Keratinocyte (primary cell): ENCODE measurements at places on chromosomes 6 and 20. TPM values are rescaled to one million over a fixed set of nuclear protein-coding genes. Genes with fewer than 3 reads are reported as not detected.

C20orf144 gene
- polyA plus RNA-seq: 0.02 to 0.03 TPM in 2 of 3 replicates, not detected in the other

- H3K27me3 ChIP-seq: no peaks in the 10 kb centered on the region
- peak overlapping the region; percentile 94 for H3K27ac ChIP-seq
- no peak for DNase-seq
- H3K4me3 ChIP-seq: peak overlapping the region; percentile 91
- H3K4me1 ChIP-seq: peaks cover 32% of the 10 kb centered on the region
These were observed 37.8 kb downstream of the HFE start for GRCh38 chr6:26124781-26125685.

GRCh38 chr6:24879351-24879750 lies 56.4 kb downstream of the RIPOR2 start:
- H3K27ac ChIP-seq: no peak overlapping the region
- H3K27me3 ChIP-seq: no peaks in the 10 kb centered on the region
- DNase-seq: no peak

GRCh38 chr20:6765469-6766058 lies 1.9 kb upstream of the BMP2 start:
- H3K4me1 ChIP-seq: peaks cover 13% of the 10 kb centered on the region
- H3K27me3 ChIP-seq: no peaks in the 10 kb centered on the region
- H3K36me3 ChIP-seq: no peaks in the 10 kb centered on the region
- H3K4me3 ChIP-seq: no peak overlapping the region
- no peak overlapping the region for H3K27ac ChIP-seq
